ENCODE measurements at places on chromosomes 11 and 22. TPM values are rescaled to one million over a fixed set of nuclear protein-coding genes. Genes with fewer than 3 reads are reported as not detected.

DNA sequence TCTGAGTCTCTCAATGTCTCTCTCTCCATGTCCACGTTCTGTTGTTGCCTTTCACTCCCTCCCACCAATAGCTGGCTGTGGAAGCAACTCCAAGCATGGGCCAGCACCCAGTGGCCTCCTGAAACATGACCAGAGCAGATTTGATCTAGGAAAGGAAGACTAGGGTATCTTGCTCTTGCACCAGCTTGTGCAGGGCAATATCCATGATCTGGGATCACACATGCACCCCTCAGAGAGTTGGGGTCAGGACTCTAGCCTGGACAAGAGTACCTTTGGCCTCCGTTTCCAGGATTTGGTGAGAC lies 34.5 kb upstream of the RIC3 start:
- H3K4me3 ChIP-seq: no peak overlapping the region
- no peaks in the 10 kb centered on the region for H3K27me3 ChIP-seq
- H3K4me1 ChIP-seq: no peaks in the 10 kb centered on the region
- no peak overlapping the region for H3K27ac ChIP-seq
- H3K36me3 ChIP-seq: no peaks in the 10 kb centered on the region
- no peak for DNase-seq

NXF1 gene
- total RNA-seq: 33.8 TPM

DNA sequence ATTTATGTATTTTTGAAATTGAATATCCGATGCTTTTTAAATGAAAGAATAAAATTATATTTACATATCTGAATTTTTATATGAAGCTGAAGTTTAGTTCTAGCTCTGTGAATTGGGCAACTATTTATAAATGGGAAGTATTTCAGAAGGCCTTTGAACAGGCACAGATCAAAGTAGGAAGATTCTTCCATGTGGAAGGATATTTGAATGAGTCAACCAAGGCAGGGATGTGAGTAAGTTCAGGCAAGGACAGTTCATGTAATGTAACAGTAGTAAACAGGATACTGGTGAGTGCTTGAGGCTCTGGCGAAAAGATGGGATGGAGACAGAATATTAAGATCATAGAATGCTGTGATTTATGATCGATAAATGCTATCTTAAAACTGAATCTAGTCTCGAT lies 417.8 kb upstream of the CCDC179 start:
- DNase-seq: no peak
- no peak overlapping the region for H3K27ac ChIP-seq
- H3K4me1 ChIP-seq: no peaks in the 10 kb centered on the region
- no peak overlapping the region for H3K4me3 ChIP-seq
- H3K27me3 ChIP-seq: no peaks in the 10 kb centered on the region

TEX54 gene
- total RNA-seq: not detected

- no peaks in the 10 kb centered on the region for H3K36me3 ChIP-seq
- H3K27ac ChIP-seq: no peak overlapping the region
- no peaks in the 10 kb centered on the region for H3K4me1 ChIP-seq
- H3K27me3 ChIP-seq: no peaks in the 10 kb centered on the region
- no peak overlapping the region for H3K4me3 ChIP-seq
Observed at GRCh38 chr11:93536101-93536861, 6.9 kb downstream of the SMCO4 start.

PLA2G6 gene
- 2.5 TPM for total RNA-seq

DNA sequence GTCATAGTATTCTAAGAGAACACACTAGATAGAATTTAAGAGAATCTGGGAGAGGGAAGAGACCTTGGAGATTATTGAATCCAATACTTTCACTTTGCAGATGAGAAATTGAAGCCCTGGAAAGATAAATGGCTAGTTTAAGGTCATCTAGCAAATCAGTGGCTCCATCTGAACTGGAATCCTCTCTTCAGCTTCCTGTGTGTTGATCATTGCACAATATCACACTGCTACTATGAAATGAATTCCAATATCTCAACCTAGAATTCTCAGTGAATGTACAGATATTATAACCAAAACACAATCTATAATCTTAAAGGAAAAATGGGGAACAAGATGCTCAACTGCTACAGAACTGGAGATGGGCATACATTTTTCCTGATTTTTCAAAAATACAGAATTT lies 44.1 kb downstream of the DCUN1D5 start:
- H3K4me1 ChIP-seq: no peaks in the 10 kb centered on the region
- no peak for DNase-seq
- H3K36me3 ChIP-seq: no peaks in the 10 kb centered on the region
- no peaks in the 10 kb centered on the region for H3K27me3 ChIP-seq
- H3K27ac ChIP-seq: no peak overlapping the region

DNA sequence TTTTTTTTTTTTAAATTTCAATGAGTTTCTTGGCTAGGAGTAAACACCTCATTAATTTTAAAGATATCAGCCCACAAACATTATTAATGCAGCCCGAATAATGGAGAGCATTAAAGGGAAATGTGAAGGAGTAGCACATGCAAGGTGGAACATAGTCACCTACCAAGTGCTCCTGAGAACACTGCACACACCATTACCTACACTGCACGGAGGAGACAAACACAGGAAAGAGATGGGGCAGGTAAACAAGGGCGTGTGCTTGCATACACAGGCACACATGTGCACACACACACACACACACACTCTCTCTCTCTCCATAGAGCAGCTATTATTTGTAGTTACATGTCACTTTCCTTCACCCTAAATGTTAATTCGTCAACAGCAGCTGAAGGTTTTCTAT lies 30.2 kb downstream of the HTR3B start:
- H3K4me1 ChIP-seq: no peaks in the 10 kb centered on the region
- DNase-seq: no peak
- H3K27me3 ChIP-seq: no peaks in the 10 kb centered on the region
- no peak overlapping the region for H3K27ac ChIP-seq
- H3K4me3 ChIP-seq: no peak overlapping the region

GPR152 gene
- total RNA-seq: not detected

- no peak overlapping the region for H3K27ac ChIP-seq
- peaks cover 14% of the 10 kb centered on the region for H3K4me1 ChIP-seq
- H3K36me3 ChIP-seq: peaks cover 8% of the 10 kb centered on the region
- no peaks in the 10 kb centered on the region for H3K27me3 ChIP-seq
- no peak overlapping the region for H3K4me3 ChIP-seq
Observed at GRCh38 chr22:48496987-48497650, 1330.6 kb downstream of the BRD1 start.

- no peak for DNase-seq
- H3K27me3 ChIP-seq: no peaks in the 10 kb centered on the region
- H3K36me3 ChIP-seq: no peaks in the 10 kb centered on the region
- H3K4me3 ChIP-seq: no peak overlapping the region
- peak overlapping the region; percentile 54 for H3K27ac ChIP-seq
Observed at GRCh38 chr11:1771700-1772099, 8.0 kb upstream of the CTSD start.

DNA sequence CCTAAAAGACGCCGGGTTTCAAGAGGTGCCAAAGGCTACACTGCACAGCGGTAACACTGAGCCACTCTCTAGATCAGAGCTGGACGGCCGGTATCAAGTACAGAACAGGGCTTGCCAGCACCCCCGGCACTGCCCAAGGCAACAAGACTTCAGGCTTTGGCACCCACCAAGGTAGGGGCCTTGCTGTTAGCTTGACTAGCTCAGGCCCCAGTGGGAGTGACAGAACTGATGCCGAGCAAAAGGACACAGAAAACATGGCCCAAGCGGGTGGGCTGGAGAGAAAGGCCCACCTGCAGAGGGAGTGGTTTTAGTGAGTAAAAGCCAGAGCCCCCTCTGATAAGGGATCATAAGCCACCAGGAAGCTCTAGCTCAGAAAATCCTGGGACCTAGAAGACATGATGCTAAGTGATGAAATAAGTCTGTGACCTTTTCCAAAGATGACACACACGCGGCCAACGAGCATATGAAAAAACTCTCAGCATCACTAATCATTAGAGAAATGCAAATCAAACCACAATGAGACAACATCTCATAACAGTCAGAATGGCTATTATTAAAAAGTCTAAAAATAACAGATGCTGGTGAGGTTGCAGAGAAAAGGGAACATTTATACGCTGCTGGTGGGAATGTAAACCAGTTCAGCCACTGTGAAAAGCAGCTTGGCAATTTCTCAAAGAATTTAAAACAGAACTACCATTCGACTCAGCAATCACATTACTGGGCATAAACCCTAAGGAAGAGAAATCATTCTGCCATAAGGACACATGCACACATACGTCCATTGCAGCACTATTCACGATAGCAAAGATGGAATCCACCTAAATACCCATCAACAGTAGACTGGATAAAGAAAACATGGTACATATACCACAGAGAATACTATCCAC lies 12.9 kb downstream of the EHD1 start:
- H3K27me3 ChIP-seq: no peaks in the 10 kb centered on the region
- peak; percentile 44 for DNase-seq
- H3K27ac ChIP-seq: peak overlapping the region; percentile 53
- peaks cover 74% of the 10 kb centered on the region for H3K4me1 ChIP-seq
- peaks cover 57% of the 10 kb centered on the region for H3K36me3 ChIP-seq
- no peak overlapping the region for H3K4me3 ChIP-seq

TRIM29 gene
- not detected for total RNA-seq

- H3K4me3 ChIP-seq: no peak overlapping the region
- no peaks in the 10 kb centered on the region for H3K36me3 ChIP-seq
- H3K27me3 ChIP-seq: no peaks in the 10 kb centered on the region
- DNase-seq: no peak
- H3K4me1 ChIP-seq: peaks cover 1% of the 10 kb centered on the region
Observed at GRCh38 chr11:122779047-122779629, 59.2 kb upstream of the CRTAM start.

DNA sequence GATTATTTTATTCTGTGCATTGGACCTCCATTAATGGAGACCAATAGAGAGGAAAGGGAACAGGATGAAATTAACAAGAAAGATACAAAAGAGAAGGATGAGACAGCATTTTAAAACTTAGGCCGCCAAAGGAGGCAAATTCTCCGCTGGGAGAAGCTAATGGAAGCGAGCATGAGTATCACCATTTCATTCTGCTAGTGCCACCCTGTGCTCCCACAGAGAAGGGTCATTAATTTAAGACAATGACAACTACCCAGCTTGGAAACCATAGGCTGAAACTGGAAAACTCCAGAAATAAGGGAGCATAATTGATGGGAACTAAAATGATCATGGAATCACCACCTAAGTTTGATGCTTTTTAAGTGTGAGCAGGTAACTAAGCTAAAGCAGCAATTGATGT lies 69.2 kb downstream of the SLC36A4 start:
- H3K4me1 ChIP-seq: peaks cover 3% of the 10 kb centered on the region
- no peak overlapping the region for H3K27ac ChIP-seq
- no peaks in the 10 kb centered on the region for H3K36me3 ChIP-seq
- H3K4me3 ChIP-seq: no peak overlapping the region

RIMBP3B gene
- total RNA-seq: 0.89 TPM

DNA sequence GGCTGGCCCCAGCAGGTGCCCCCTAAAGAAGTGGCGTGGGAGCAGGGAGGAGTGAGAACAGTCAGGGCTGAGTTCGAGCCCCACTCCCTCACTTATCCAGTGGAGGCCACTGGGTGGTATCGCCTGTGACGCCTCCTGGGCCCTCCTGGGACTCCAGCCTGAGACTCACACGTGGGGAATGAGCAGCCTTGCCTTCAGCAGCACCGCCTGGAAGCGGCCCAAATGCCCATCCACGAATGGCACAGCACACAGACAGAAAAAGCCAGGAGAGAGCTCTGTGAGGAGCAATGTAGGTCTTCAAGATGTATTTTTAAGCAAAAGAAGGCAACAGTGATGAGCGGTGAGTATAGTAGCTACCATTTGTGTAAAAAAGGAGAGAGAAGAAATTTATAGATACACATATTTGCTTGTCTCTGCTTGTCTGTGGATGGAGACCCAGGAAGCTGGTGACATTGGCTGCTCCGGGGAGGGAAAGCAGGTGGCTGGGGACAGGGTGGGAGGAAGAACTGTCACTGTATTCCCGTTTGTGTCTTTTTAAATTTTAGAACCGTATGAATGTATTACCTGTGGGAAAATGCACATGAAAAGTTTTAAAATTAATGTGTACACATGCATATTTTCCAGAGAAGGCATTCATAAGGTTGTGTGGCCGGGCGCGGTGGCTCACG lies 13.2 kb downstream of the KCNJ4 start:
- H3K36me3 ChIP-seq: no peaks in the 10 kb centered on the region
- peaks cover 23% of the 10 kb centered on the region for H3K27me3 ChIP-seq
- H3K27ac ChIP-seq: no peak overlapping the region
- no peak for DNase-seq
- H3K4me1 ChIP-seq: no peaks in the 10 kb centered on the region

Measured in SJSA1 (cell line).